Cortex of kidney (tissue), 1 donor: ENCODE measurements at places on chromosomes 7 and 10.

DNA sequence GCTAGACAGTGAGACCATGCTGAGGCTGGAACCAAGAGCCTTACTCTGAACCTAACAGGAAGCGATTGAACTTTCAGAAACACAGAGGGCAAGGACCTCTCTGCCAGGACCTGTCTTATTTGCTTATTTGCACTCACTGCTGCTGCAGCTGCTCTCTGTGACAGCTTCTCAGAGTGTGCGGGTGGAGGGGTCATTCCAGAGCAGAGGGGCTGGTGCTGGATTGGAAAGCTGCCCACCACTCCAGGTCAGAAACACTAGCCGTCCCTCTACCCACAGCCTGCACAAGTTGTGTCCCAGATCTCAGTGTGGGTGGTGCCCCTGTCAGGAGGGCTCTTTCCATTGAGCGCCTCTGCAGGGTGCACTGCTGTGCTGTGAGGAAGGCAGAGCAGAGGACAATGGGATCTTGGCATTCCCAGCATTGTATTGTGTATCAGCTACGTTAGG is 126.2 kb downstream of the CCNY start:
- no peak for DNase-seq

- DNase-seq, result no peak
Observed at GRCh38 chr10:94105226-94105625, 111.5 kb downstream of the PLCE1 start.

DNA sequence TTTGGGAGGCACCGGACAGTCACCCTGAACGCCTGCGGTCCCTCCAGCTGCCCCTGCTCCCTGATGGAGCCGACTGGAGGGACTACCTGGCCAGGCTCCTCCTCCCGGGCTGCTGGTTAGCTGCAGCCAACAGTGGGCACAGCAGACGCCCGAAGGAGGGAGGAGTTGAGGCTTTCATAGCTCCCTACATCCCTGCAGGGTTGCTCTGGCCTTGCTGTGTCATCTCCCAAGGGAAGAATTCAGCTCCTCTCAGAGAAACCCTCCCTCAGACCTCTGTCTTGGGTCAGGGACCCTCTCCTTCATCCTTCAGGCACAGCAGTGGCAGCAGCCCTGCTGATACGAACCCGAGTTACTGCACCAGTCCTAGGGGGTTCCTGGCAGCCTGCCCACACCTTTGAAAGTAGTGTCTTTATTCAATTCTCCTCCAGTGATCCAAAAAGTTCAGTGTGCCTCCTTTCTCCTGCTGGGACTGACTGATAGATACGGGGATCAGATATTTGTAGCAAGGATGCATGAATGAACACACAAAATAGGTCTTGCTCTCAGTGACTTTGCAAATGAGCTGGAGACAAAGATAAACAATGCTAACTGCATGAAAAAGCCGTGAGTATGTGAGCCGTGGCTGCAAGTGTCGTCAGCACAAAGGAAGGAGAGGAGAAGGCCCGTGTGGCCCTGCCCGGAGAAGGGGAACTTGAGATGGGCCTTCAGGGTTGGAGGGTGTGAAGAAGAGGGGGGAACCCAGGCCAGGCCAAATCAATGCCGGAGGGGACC is 136.6 kb downstream of the PRKAG2 start:
- no peak for DNase-seq

DNA sequence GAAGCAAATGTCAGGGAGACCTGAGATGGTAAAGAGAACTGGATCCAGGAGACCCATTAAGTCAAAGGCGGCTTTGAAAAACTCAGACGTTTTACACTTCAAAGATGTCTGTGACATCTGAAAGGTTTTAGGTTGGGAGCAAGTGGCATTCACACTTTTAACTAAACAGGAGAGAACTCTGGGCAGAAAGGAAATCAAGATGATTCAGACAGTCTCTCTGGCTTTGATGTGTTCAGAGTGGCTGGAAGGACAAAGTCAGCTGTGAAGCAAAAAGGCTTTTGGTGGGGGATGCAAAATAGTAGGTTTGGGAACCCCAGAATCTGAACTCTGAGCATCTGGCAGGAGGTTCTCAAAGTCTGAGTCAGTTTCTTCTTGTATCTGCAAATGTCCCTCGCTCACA is 66.6 kb downstream of the PRKCQ start:
- DNase-seq, result no peak

DNA sequence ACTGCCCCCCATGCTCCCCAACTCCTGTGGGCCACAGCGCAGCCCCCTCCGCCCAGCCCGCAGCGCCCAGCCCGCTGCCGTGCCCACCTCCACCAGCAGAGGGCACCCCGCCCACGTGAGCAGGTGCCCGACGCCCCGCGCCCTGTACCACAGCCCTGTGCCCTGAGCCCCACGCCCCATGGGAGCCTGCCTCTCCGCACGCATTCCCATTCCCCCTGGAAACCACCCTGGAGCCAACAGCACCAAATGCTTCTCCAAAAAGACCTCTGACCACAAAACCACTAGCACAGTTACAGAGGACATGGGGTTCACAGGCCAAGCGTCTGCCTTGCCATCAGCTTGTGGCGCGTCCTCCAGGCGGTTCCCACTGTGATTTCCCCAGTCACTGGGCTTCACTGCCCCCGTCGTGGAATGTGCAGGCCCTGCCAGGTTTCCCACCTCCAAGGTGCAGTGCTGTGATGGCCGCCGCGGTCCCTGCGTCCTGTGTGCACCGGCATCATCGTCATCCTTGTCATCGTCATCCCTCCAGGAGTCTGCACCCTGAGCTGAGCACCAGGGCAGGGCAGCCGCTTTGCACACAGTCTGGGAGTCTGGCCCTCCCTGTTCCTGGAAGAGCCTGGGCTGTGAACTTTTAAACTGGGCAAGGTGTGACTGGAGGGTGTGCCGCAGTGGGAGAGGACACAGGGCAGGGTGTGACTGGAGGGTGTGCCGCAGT is 61.7 kb downstream of the PWWP2B start:
- DNase-seq, result no peak

- DNase-seq, result no peak
Observed at GRCh38 chr7:93944673-93945072, 23.1 kb downstream of the GNG11 start.

DNA sequence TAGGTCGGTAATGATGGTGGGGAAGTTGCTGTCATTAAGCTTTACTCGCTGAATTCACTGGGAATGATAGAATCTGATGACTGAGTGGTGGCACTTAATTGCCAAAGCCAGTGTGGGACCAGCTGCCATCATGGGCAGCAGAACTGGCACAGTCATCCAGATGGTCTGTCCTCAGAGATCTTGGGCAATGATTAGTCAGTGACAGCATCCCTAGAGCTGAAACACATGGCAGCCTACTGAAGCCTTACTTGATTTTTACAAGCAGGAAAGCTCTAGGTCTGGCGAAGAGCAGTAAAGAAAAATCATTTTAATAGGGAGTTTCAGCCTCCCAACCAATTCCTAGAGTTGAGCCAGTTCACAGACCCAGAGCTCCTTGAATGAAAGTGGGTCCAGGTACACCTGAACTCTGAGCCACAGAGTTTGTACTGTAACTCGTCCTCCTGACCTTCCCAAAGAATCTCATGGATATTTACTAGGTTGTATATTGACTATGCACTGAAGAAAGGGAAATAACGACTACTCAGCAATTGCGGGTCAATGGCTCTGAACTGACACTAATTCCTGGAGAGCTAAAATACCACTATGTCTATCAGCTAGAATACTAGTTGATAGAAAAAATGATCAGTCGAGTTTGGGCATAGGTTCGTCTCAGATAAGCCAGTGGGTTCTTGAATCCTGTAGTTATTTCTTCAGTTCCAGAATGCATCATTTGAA is 4.4 kb upstream of the ASB13 start:
- no peak for DNase-seq

DNA sequence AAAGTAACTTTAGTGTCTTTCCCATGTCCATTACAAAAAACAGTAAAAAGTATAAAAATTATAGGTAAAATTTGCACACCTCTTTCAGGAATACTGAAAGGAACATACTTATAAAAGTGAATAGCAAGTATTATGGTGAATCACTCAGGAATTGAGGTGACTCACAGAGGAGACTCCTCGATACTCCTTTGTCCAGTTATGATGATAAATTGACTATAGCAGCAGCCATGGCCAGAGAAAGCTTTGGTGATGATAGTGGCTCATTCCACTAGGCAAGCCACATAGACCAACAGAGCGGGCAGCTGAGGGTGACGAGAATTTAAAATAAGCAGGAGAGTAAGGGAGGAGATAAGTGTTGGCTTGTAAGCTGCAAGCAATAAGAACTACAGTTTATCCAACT is 1231.1 kb upstream of the CELF2 start:
- DNase-seq, result no peak

- DNase-seq, result no peak
Observed at GRCh38 chr7:12583922-12584321, 13.4 kb downstream of the SCIN start.

GRCh38 chr10:124748166-124748565 is 4.0 kb upstream of the FAM53B start:
- DNase-seq, result no peak
